NCI-H2081 (cell line): ENCODE measurements at places on chromosomes 2 and 18.

- no peak for DNase-seq
Measured at GRCh38 chr2:239383036-239383758, 17.6 kb downstream of the HDAC4 start.

GRCh38 chr18:56021136-56021808 lies 433.3 kb upstream of the TCF4 start:
- DNase-seq = no peak

- DNase-seq = no peak
Measured at GRCh38 chr2:162198239-162198638, 45.0 kb downstream of the FAP start.

DNA sequence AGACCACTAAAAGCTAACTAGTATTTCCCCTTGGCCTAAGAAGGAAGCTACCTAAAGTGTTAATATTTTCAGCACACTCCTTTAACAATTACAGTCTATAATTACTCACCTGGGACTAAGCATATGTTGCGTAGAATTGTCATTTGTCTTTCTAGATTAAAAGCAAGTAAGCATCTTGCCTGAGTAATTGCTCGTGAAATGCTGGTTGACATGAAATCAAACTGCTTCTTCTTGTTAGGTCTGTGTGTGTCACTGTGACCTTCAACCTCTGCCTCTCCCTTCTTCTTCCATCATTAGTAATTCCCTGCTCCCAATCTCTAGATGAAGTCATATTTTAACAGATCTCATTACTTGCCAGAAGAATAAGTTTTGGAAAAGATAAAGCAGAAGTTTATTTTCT lies 212.2 kb downstream of the XIRP2 start:
- no peak for DNase-seq

GRCh38 chr18:47180765-47181164 lies 4.6 kb upstream of the IER3IP1 start:
- no peak for DNase-seq

GRCh38 chr18:49111191-49111988 lies 160.6 kb upstream of the SMAD7 start:
- DNase-seq = no peak

DNA sequence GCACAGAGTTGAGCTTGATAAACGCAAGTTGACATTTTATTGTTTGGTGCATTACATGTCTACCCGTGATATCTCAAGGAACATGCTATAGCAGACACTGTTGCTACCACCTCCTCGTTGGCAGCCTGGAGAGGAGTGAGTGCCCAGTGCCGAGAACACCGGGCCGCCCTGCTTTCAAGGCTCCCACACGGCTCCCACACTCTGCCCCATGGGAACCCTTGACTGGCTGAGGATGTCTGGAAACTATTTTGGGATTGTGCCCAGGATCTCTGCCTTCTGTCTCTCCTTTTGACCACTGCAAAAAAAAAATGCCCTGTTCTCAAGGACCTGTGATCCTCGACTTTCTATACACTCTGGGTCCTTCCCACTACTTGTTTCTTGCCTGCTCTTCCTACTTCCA lies 21.1 kb downstream of the TET3 start:
- DNase-seq = no peak

DNA sequence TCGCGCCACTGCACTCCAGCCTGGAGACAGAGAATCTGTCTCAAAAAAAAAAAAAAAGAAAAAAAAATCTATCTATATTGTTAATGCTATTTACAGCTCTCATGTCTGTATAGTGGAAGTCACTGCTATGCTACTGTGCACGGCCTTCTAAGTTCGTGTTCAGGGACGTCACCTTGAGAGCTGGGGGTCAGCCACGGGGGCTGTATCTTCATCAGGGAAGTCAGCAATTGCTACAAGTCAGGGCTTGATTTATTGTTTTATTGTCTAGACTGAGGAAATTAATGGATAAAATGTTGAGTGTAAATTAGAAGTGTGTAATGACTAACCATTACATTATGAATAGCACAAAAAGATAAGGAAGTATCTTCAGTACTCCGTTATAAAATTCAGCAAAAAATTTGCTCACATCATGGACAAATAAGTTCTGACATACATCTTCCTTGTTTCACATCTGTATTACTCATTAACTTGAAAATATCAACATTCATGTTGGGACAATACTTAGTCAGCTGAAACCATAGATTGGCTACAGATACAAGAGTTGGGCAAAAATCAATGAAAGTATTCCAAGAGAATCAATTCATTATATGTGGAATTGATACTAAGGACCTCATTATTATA lies 136.6 kb upstream of the SEC11C start:
- no peak for DNase-seq

- no peak for DNase-seq
Measured at GRCh38 chr2:136244536-136244885, 126.6 kb upstream of the CXCR4 start.

DNA sequence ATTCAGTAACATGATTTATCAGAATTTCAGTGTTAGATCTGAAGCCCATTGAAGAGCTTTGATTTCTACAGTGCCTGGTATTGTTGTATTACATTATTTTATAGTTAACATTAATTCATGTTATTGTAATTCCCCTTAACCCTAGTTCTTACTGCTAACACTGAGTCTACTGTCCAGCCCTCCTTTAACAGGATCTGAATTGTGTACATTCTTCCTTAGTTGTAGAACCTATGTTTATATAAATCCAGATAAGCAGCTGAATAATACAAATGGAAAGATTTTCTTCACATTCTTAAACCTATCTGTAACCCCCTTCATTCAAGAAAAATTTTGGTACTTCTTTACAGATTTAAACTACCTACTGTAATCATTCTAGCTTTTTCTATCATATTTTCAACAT lies 14.7 kb downstream of the NDUFAF7 start:
- DNase-seq = no peak

DNA sequence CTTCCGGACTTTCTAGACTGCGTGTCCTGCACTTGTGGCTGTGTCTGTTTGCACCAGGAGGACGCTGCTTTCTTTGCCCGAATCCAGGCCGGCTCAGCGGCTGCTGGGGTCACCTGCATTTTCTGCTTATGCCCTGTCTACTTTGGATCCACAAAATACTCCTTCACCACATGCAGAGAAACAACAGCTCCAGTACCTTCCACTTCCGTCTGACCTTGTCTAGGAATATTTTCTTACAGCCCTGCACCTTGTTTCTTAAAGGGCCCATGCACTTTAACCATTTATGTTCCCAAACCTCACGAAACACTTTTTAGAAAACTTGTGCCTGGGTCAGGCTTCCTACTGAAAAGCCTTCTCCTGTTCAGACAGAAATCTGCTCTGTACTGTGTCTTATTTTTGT lies 129.4 kb upstream of the NCK2 start:
- DNase-seq = no peak

- DNase-seq = no peak
Measured at GRCh38 chr2:231717281-231718171, 9.2 kb downstream of the PTMA start.

GRCh38 chr2:164155558-164155957 lies 419.8 kb upstream of the FIGN start:
- no peak for DNase-seq

DNA sequence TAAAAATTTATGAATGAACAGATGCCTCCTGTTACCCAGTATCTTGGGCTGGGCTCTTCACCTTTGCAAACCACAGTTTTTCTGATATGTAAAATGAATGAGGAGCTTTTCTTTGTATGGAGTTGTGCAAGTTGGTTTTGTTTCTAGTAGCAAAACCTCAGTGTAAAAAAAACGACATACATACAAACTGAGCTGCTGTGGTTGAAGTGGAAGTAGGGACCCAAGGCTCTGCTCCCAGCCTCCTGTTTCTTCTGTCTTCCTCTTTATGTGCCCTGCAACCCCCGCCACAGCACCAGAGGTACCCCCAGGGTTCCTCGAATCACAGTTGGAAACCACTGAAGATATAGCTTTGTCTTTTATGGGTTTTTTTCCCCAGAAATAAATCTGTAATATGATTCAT lies 118.1 kb downstream of the MYO1B start:
- DNase-seq = no peak

DNA sequence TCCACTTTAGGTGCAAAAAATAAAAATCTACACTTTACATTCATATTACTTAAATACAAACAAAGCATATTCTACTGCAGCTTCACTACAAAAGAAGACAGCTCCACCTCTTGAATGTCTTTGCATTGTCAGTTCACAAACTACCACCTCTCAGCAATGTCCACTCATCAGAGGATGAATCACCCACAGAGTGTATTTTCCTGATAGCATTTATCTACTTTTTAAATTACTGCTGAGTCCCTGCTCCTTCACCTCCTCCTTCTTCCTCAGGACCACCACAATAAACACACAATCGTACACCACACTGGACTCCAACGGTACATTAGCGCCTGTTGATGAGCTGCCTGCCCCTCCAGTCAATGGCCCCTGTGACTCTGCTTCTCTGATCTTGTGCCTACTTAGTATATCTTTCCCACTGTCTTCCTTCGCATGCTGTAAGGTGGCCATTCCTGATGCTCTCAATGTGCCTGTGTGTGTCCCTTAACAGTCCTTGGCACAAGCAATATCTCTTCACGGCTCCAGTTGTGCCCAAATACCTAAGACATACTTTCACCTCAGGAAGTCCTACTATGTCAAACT lies 120.9 kb downstream of the DHRS9 start:
- no peak for DNase-seq

DNA sequence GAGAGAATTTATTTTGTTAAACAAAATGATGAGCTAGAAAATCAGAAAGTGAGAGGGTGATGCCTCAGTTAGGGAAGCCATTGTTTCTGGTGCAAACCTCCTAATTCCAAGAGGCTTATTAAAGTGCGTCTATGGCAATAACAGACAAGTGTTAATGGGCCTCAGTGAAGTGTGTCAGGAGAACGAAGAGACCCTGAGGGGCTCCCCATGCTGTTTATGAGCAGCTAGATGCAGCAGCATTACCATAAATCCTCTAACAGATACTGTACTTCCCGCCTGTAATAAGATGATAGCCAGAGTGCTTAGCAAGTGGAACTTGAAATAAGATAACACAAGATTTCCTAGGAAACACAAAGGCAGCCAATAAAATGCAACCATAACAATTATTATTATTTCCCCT lies 157.4 kb downstream of the MYT1L start:
- no peak for DNase-seq

- DNase-seq = no peak
Measured at GRCh38 chr2:195779491-195779890, 122.5 kb downstream of the SLC39A10 start.

DNA sequence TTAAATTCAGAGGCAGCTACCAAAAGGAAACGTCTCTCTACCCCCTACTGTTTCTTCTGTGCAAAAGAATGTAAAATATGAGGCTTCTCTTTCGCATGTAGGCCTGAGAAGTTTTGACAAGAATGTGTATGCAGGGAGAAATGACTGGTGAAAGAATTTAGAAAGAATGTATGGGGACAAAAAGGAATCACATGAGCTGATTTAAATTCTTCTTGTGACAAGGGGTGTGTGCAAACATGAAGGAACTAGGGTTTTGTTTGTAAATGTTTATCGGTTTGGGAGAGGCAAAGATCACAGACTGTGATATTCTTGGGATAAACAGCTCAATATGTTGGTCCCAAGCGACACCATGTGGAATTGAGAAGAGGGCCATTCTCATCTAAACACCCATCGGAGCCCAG lies 345.2 kb upstream of the VRK2 start:
- no peak for DNase-seq

DNA sequence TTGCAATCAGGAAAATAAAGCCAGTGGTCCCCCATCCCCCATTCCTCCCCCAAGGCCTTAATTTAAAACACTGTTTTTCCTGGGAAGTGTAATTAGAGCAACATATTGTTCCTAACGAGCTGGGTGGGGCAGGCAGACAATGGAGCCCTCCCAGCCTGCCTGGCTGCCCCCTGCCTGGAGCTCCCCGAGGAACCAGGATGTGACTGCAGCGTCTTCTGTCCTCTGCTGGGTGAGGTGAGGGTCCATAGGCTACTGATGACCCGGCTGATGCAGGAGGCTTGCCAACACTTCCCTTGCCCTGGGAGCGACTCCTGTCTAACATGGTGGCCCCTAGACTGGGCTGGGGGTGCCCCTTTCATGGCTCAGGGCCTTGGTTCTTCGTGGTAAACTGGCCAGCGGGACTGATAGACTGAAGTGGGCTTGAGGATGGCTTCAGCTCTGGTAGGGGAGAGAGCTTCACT lies 152.4 kb downstream of the DYSF start:
- no peak for DNase-seq

- no peak for DNase-seq
Measured at GRCh38 chr2:10009811-10010781, 33.3 kb upstream of the KLF11 start.

GRCh38 chr18:51091270-51091669 lies 61.3 kb downstream of the SMAD4 start:
- DNase-seq = no peak

- DNase-seq = peak; percentile 20
Measured at GRCh38 chr18:55779691-55780585, 191.9 kb upstream of the TCF4 start.

GRCh38 chr2:138327967-138328366 lies 173.6 kb upstream of the SPOPL start:
- DNase-seq = no peak
